ENCODE measurements at places on chromosomes 16 and 17.

DNA sequence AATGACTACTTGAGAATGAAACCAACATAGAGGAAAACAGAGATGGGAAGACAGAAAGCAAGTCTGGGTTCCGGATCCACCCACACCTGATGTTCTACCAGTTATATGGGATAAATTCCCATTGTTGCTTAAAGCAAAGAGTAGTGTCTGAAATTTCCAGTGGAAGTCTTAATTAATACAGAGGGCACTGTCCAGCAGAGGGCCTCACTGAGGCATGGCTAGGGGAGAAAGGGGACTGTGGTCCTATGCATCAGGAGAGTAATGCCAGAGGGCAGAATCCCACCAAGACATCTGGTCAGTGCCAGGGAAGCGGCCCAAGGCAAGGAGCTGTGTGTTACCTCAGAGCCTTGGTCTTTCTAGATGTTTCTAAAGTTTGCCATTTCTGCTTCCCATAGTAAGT lies 7.5 kb upstream of the UMOD start:
- peak; percentile 25 for DNase-seq

GRCh38 chr17:62975206-62975605 lies 9.2 kb downstream of the TANC2 start:
- DNase-seq: no peak

DNA sequence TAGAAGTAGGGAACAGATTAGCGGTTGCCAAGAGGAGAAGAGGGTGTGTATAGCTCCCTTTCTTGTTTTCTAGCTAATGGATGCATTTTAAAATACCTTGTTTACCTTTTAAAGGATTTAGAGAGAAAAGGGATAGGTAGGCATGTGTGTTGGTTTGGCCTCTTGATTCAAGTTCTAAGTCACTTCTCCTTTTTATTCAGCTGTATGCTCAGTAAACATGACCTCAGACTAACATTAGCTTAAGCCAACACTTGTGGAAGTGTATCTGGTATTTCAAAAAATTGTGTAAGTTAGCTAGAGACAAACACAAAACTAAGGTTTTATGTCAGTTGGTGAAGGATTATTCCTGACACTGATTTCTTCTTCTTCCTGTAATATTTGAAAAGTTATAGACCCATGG lies 204.1 kb upstream of the NOG start:
- no peak for DNase-seq

GRCh38 chr16:4200000-4200780 lies 41.7 kb downstream of the SRL start:
- DNase-seq: peak; percentile 57

DNA sequence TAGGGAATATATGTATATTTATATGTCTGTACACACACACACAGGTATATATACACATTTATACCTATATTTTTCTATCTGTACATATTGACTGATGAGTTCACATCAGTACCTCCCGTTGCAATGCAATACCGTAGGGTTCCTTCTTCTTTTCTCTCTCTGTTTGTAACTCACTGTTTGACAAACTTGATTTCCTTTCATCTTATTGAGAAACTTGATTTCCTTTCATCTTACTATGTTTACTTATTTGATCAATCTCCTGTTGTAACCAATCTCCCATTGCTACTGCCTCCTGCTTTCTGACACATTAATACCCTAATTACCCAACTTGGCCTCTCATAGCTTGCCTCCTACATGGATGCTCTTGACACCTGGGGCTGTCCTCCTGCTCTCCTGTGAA lies 49.8 kb downstream of the NFAT5 start:
- DNase-seq: no peak

DNA sequence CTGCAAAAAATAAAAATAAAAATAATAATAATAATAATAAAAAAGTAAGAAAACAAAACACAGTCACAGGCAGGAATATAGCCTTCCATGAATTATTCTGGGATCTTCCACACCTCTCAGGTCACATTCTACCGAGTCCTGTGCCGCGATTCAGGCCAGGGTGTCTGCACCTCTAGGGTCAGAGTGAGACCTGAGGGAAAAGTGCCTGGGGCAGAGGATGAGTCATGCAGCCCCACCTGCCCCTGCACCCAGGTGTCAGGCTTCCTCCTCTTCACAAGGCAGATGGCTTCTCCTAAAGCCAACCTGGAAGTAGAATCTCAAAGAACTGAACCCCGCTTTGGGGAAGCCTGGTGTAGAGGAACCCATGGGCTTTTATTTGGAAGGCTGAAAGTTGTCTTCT lies 283.7 kb downstream of the CPPED1 start:
- no peak for DNase-seq

DNA sequence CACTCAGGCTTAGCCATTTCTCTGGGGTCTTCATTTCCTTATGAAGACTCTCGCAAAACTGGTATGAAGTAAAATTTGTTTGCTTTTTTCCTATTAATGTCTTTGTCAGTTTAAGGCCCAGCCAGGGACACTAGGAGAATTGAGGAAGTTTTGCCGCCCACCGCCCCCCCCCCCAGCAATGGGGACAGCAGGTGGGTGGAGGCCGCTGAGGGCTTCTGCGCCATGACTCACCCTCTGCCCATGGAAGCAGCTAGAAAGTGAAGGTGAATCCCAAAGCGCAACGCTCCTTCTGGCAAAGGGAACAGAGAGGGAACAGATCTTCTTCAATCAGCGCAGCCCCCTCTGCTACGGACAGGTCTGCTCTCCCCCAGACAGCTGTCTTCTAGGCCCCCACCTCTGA lies 49.7 kb downstream of the MARF1 start:
- DNase-seq: no peak

- no peak for DNase-seq
Observed at GRCh38 chr16:68375801-68376536, 65.2 kb downstream of the PRMT7 start.

Measured in stimulated activated CD8-positive, alpha-beta memory T cell treated with anti-CD3 and anti-CD28 coated beads, Interleukin-4, amount 100 ng/mL, for 48 hours (primary cell).